Left ventricle myocardium inferior (tissue), 1 donor: ENCODE measurements at places on chromosomes 1 and 21. TPM values are rescaled to one million over a fixed set of nuclear protein-coding genes. Genes with fewer than 3 reads are reported as not detected.

DNA sequence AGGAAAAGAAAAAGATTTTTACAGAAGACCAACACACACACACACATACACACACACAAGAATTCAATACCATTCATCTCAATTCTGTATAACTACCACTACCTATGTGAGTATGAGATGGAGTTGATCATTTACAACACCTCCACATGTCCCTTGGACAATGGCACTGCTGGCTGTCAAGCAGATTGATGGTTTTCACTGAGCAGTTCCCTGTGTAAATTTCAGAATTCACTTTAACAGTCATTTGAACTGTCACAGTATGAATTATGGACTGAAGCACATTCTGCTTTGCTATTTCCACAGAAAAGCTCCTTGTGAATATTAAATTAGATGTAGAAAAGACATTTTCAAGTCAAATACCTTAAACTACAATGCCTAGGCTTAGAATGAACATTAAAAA, 14.3 kb downstream of the KCNT2 start:
- no peak for DNase-seq

DNA sequence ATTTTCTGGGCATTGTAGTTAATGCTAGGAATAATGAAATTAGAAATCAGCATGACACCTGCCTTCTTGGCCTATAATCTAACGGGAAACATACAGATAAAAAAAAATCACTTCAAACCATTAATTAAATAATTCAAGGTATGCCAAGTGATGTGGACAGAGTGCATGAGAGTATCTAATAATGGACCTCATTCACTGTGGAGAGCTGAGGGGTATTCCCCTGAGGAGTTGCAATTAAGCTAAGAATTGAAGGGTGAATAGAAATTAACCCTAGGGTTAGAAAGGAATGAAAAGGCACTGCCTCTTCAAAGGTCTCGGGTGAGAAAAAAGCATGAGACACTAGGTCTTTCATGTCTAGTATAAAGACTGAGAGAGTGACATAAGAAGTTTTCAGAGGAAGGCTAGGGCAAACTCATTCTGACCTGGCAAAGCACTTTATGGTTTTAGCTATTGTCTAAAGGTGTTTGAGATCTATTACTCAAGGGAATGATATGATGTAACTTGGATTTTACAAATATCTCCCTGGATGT, 466.1 kb downstream of the KCNT2 start:
- DNase-seq: no peak

GRCh38 chr1:116724765-116725375, 29.4 kb upstream of the CD2 start:
- DNase-seq: no peak

GRCh38 chr1:48810740-48811139, 34.0 kb upstream of the BEND5 start:
- no peak for DNase-seq

GRCh38 chr1:73674945-73675561, 522.9 kb downstream of the LRRIQ3 start:
- DNase-seq: no peak

- no peak for DNase-seq
These were observed 26.9 kb downstream of the TRIM67 start for GRCh38 chr1:231188768-231189167.

DNA sequence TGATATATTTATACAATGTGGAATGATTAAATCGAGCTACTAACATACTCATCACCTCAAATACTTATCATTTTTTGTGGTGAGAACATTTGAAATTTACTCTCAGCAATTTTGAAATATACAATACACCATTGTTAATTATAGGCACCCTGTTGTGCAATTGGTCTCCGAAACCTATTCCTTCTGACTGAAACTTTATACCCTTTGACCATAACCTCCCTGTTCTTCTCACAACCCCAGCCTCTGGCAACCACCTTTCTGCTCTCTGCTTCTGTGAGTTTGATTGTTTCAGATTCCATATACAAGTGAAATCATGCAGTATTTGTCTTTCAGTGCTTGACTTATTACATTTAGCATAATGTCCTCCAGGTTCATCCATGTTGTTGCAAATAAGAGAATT, 49.5 kb downstream of the SETD4 start:
- DNase-seq: no peak

- DNase-seq: no peak
These were observed 6.6 kb downstream of the DVL1 start for GRCh38 chr1:1342584-1343115.

DNA sequence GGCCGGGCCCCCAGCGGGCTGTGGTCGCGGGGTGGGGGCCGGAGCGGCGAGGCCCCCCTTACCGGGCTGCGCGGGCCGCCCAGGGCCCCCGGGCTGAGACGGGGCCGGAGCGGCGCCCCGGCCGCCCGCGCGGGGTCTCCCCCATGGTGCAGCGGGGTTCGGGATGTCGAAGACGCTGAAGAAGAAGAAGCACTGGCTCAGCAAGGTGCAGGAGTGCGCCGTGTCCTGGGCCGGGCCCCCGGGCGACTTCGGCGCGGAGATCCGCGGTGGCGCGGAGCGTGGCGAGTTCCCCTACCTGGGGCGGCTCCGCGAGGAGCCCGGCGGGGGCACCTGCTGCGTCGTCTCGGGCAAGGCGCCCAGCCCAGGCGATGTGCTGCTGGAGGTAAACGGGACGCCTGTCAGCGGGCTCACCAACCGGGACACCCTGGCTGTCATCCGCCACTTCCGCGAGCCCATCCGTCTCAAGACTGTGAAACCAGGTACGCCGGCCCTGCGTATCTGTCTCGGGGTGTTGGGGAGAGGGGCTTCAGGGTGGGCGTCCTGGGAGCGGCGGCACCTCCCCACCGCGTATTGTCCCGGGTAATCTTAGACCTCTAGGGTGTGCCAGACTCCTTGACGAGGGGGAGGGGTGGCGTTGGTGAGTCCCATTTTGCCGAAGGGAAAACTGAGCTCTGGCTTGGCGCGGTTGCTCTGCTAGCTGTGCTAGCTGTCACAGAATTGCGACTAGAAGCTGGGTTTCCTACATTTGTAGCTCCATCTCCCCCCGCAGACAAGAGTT, 745 bp downstream of the MAGI3 start:
- DNase-seq: peak; percentile 48

- DNase-seq: no peak
These were observed 16.6 kb downstream of the SERINC2 start for GRCh38 chr1:31429583-31429982.

DNA sequence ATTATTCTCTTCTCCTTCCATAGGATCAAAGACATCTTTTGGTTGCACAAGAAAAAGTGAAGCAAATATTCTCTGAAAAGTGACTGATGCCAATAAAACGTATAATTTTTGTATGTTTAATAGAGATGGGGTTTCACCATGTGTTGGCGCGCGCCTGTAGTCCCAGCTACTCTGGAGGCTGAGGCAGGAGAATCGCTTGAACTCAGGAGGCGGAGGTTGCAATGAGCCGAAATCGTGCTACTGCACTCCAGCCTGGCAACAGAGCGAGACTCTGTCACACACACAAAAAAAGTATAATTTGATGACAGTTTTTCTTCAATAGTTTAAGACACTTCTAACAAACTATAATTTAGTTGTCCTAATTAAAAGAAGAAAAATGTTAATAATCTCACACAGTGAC, 23.8 kb downstream of the ANP32E start:
- DNase-seq: no peak

GRCh38 chr1:229665912-229666558, 40.0 kb downstream of the URB2 start:
- DNase-seq: no peak

DNA sequence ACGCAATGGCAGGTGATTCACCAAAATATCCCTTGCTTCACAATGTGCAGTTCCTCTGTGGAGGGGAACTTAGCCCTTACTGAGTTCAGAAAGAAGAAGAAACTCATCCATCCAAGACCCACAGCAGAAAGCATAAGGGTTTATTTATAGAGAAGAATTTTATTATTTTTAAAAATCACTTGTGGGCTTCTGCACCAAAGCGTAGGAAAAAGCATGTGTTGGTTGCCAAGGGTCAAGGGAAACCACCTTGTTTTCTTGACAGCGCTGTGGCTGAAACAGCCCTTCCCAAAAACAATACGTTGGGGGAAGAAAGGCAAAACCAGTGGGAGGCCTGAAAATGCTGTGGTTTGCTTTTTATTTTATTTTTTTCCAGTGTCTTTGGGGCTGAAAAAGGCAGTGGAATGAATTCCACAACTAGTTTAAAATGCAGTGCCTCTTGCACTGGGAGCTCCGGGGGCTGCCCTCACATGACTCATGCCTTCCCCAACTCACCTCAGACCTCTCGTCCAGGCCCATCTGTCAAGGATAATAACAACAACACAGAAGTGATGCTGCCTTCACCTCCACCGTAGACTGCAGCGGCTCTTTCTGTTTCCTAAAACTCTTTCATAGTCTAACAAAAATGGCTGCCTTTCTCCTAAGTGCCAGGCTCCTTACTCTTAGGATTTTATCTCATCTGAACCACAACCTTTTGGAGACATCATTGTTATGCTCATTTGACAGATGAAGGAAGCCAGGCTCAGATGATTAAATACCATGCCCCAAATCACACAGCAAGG, 224.2 kb upstream of the JUN start:
- DNase-seq: no peak

- DNase-seq: no peak
These were observed 301.1 kb upstream of the DPYD start for GRCh38 chr1:98221923-98222322.

DNA sequence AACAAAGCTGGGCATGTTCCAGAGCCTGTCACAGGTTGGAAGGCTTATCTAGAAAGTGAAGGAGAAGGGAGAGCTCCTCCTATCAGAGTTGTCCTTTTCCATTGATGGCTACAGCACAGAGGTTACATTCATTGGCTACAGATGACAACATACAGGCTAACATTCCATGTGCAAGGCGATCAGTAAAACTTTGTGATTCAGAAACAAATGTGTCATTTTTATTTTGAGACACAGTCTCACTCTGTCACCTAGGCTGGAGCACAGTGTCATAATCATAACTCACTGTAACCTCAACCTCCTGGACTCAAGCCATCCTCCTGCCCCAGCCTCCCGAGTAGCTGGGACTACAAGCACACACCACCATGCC, 32.6 kb downstream of the TRIM67 start:
- no peak for DNase-seq

- no peak for DNase-seq
These were observed 143.1 kb downstream of the COQ8A start for GRCh38 chr1:227082999-227083746.

DNA sequence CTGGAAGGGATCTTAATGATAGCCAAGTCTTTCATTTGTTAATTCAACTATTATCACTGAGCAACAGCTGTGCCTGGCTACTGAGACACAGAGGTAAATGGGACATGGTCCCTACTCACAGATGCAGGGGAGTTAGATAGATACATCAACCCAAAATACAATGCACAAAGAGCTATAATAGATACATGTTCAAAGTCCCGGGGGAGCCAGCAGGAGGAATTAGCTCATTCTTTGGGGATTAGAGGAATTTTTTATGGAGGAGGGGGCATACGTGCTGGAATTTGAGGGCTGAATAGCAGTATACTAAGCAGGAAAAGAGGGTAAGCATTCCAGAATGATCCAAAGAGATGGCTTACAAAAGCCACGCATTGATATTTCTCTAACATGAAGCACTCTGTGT, 34.6 kb downstream of the C8B start:
- no peak for DNase-seq

DNA sequence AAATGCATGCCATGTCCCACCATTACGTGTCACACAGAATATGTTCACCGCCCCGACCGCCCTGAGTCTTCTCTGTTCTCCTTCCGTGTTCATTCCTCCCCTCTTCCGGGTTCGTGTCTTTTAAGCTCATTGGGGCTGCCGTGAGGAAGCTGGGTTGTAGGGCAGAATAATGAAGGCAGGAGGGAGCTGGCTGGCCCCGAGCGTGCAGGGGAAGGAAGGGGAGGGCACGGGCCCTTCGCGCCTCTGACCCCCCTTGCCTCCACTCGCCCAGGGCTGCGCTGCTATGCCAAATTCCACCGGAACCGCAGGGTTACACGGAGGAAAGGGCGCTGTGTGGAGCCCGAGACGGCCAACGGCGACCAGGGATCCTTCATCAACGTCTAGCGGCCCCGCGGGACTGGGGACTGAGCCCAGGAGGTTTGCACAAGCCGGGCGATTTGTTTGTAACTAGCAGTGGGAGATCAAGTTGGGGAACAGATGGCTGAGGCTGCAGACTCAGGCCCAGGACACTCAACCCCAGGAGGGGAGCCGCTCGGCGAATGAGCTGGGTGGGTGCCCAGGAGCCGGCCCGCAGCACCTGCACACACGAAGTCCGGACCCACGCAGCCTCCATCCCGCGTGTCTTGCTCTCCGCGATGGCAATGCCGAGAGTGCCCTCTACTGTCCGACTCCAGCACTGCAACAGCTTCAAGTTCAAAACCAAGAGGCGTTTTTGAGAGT, 16.5 kb upstream of the AGTRAP start:
- DNase-seq: peak; percentile 84

DNA sequence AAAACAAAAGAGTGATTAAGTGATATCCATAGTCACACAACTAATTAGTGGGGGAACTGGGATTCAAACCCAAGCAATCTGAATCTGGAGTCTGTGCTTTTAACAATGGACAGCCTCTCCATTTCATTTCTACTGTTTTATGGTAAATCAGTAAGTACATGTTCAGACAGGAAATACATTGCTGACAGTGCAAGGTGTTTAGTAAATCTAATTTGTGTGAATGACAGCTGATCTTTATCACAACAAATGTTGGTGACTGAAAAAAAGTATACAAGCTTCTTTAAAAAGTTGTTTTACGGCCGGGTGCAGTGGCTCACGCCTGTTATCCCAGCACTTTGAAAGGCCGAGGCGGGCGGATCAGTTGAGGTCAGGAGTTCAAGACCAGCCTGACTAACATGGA, 20.6 kb downstream of the DONSON start:
- DNase-seq: no peak

DNA sequence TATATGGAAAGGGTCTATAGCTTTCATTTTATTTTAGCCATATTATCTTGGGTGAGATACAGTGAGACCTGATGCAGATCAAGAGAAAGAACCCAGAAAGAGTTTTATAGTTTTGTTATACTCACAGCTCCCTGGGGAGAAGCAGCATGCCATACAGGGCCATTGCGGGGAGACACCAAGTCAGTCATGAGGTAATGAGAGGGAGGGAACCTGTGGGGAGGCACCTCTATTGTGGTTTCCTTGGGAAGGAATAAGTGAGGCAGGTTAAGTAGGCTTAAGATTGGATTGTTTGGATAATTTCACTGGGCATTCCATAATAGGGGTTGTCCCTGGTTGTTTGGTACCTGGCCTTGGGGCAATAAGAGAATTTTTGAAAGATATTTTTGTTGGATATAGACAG, 19.7 kb downstream of the AXDND1 start:
- DNase-seq: no peak

GRCh38 chr1:211537253-211537652, 41.7 kb downstream of the SLC30A1 start:
- DNase-seq: no peak

Gene SMCP
- total RNA-seq: not detected

Gene CD101
- total RNA-seq: 0.74 TPM

Gene CCNL2
- 46.1 TPM for total RNA-seq

Gene CNIH3
- 1.1 TPM for total RNA-seq

Gene FCRL1
- total RNA-seq: not detected

Gene PTPN22
- total RNA-seq: 0.44 TPM
